ENCODE measurements at places on chromosomes 5 and 9.
A peak's percentile ranks its signal among the peaks of the same experiment; 100 is the strongest.

DNA sequence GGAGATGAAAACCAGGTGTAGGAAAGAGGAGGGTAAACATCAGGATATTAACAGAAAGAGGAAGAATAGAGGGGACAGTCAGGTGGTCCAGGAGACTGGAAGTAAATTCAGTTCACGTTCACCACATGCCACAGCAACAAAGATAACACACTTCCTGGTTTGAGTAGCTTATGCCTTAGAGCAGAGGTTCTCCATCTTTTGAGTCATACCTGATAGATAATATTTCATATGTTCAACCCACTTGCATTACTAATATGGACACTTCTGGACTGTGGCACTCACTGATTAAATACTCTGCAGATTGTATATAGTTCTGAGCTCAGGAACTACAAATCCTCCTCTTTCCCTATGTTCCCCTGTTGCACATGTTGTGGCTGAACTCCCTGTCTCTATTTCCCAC, 179.9 kb upstream of the NR3C1 start:
- no peak for DNase-seq

DNA sequence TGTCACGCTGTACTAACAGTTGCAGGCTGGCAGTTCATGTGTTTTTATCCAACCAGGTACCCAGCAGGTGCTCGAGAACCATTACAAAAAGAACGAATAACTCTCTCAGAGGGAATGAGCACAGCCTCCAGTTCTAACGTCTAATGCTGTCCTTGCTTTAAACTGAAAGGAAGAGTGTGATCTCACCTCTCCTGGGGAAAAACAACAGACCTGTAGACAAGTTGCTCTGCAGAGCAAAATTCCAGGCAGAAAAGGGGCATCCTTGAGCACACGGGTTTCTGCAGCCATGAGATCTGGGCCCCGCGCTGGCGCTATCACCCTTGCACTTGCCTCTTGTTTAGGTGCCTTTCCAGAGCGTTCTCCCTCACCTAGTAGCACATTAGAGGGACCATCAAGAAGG, 92.5 kb upstream of the DNAH5 start:
- no peak for DNase-seq

GRCh38 chr5:127878174-127878750, 175.1 kb downstream of the CCDC192 start:
- peak; percentile 42 for DNase-seq

- DNase-seq, result no peak
Measured at GRCh38 chr9:90864779-90865178, 63.2 kb downstream of the SYK start.

GRCh38 chr5:179266291-179267070, 78.8 kb downstream of the ADAMTS2 start:
- no peak for DNase-seq

GRCh38 chr9:33817327-33818166, 587 bp downstream of the UBE2R2 start:
- DNase-seq, result peak; percentile 27

DNA sequence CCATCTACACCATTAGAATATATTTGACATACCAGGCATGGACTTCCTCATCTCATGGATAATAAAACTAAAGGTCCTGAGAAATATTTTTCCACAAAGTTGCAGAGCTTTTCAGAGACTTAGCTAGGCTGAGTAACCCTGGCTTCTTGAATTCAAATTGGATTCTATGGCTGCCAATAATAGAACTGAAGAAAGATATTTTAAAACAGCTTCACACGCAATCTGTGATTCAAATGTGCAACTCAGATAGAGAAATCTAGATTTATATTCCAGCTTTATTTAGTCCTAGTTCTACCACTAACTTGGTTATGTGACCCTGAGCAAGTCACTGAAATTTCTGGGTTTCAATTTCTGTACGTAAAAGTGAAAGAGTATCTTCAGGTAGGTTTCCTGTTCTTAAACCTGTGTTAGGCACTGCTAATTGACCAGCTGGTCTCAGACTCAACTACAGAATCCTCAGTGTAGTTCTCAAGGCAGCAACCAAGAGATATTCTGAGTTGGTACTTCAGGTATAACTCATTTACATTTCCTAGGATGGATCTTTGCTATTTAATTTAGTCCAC, 235.3 kb downstream of the GABRB2 start:
- DNase-seq, result no peak

DNA sequence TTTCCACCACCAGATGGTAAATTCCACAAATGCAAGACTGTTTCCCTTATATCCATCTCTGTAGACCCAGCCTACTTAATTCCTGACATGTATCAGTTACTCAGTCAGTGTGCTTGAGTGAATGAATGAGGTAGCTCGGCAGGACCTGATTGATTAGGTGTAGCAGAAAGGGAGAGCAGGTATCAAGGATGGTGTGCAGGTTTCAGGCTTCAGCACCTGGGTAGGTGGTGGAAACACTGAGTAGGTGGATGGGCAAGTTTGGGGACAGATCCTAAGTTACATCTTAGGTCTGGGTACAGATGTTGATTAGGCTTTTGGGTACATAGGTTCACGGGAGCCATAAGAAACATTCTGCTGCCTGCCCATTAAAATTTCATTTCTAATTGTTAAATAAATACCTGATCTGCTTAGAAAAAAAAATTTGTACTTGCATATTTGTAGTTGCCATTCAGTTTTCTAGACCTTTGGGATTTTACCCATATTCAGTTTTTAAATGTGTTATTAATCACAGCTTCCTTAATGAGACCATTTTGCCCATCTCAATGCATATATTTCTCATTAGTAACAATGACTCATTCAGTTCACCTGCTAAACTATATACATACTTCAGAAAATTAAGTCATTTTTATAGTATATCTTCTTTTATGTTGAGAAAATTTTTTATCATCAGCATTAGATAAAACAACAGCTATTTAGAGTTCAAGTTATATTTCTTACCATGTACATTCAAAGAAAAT, 111.8 kb downstream of the INIP start:
- no peak for DNase-seq

DNA sequence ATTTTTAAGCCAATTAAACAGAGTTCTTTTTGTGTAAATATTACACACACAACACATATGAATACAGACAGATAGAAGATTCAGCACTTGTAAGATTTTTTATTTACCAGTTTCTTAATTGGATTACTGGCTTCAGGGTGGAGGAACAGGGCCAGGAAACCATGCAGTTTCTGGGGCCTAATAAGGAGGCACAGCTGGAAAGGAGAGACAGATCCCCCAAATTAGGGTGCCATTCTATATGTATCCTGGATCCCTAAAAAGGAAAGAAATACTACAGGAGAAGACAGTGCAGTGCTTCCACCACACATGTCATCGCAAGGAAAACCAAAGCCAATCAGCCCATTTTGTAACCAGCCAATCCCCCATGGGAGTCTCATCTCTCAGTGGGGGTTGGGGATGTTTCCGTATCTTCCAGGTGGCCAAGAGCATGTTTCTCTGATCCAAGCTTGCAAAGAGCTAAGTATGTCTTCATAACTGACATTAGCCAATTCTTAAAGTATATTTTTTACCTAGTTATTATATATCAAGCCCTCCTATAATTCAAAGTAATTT, 15.8 kb upstream of the ABO start:
- no peak for DNase-seq

GRCh38 chr5:93145767-93146166, 435.3 kb downstream of the NR2F1-AS1 start:
- DNase-seq, result peak; percentile 54

Measured in Ammon's horn (tissue), 1 donor.